ENCODE measurements at places on chromosomes 13 and 19.

DNA sequence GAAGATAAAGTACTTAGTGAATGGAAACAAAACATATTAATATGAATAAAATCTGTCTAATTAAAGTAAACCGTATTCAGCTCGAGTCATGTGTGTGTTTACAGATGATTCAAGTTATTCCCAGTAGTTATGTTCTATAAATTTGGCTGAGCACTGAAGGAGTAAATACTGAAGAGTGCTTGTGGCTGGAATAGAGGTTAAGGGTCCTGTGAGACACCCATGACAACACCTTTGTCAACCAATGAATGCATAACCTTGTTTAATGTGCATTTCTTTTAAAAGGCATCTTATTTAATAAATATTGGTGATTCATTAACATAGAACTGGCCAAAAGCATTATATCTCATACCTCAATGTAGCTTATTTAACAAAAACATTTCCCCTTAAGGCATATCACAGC lies 577.8 kb upstream of the SLITRK5 start:
- no peak for DNase-seq

GRCh38 chr19:18307271-18307681 lies 15.6 kb downstream of the LSM4 start:
- DNase-seq = no peak

- DNase-seq = no peak
Measured at GRCh38 chr13:25660996-25661395, 289.2 kb downstream of the ATP8A2 start.

DNA sequence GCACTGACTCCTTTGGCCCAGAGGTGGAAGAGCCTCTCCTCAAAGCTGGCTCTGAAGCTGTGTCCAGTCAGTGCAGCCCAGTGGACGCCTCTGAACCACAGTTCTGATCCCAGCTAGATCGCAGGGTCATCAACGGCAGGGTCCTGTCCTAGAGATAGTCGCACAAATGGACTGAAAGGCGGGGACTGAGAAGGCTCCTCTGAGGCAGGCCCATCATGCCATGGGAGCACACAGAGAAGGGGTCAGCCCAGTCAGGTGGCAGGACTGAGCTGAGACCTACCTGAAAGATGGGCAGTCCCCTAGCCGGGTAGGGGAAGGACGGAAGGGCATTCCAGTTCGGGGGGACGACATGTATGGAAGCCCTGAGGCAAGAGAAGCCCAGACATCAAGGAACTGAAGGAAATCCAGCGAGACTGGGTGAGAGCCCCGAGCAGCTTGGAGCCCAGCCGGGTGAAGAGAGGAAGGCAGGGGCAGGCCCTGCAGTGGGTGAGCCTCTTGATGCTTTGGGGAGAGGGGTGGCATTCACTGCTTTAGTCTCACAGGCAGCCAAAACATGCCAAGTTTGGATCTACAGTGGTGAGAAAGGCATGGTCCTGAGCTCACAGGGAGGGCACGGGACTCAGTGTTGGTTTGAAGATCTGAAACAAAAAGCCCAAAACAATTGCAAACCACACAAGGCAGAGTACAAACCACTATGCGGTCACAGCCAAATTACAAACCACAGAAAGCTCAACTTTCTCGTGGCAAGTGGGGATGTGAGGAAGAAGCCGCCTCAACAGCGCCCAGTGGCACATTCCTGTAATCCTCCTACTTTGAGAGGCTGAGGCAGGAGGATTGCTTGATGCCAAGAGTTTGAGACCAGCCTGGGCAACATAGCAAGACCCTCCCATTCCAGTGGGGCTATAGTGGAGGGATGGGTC lies 10.0 kb downstream of the CALM3 start:
- peak; percentile 18 for DNase-seq

DNA sequence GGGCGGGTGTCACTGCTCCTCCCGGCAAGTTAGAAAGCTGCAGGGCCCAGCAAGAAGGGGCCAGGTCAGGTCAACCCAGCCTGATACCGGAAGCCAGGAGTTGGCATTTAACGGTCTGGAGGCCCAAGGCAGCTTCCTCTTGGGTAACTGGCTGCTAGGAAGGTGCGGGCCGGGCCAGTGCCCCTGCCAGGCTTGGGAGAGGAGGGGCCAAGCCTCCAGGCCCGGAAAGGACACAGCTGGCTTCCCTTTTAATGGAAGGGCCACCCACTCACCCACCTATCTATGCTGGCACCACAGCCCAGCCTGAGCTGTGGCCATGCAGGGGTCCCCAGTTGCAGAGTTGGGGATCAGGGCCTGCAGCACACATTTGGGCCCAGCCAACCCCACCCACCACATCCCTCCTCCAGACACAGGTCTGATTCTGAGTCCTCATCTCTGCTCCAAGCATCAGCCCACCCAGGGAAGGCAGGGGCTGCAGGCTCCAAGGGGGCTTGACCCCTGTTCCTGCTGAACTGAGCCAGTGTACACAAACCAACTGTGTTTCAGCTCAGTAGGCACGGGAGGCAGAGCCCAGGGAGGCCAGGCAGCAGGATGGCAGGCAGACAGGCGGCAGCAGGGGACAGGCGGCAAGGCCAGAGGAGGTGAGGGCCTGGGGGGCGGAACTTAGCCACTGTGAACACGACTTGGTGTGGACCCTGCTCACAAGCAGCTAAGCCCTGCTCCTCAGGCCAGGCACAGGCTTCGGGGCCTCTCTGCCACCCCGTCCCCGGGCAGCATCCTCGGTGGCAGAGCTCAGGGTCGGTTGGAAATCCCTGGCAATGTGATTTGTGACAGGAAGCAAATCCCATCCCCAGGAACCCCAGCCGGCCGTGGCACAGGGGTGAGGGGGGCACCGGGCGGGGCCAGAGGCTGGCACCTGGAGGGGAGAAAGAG lies 40.8 kb downstream of the ZSWIM4 start:
- DNase-seq = peak; percentile 98

- DNase-seq = no peak
Measured at GRCh38 chr19:50792272-50793250, 2.3 kb downstream of the ACP4 start.

DNA sequence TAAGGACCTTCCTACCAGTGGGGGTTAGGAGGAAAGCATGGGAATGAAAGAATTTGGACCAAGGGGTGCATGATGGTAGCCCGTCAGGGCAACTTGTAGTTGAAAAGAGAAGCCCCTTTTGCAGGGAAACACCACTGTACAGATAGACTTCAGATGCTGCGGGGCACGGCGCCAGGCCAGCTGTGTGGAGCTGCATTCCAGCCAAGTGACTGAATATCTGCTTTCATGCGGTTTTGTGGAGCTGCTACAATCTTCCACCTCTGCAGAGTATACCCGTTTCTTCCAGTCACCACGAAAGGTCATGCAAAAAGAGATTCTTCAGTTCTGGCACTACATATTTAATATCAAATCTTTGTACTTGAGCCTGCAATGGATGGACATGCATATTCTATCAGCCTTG lies 104.7 kb downstream of the RGCC start:
- DNase-seq = no peak

GRCh38 chr13:30002577-30002976 lies 152.2 kb upstream of the UBL3 start:
- DNase-seq = no peak
